ENCODE measurements at places on chromosomes 3 and 15. TPM values are rescaled to one million over a fixed set of nuclear protein-coding genes. Genes with fewer than 3 reads are reported as not detected.

DNA sequence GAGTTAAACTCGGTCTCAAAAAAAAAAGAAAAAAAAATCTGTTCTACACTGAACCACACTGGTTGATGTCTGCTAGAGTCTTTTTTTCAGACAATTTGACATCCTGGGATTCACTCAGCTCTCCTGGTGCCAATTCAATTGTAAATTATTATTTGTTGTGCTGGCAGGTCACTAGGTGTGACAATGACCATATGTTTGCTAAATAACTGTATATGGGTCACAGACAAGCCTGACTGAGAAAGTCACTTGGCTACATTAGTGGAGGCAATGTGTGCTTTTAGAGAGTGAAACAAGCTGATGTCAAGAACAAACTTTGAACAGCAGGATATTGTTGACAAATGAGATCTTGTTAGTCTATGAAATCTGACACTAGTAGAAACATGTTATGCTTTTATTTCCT lies 1379.1 kb downstream of the ZPLD1 start:
- DNase-seq, result no peak
- no peak overlapping the region for H3K4me3 ChIP-seq
- no peaks in the 10 kb centered on the region for H3K4me1 ChIP-seq
- H3K36me3 ChIP-seq, result no peaks in the 10 kb centered on the region
- no peaks in the 10 kb centered on the region for H3K27me3 ChIP-seq
- H3K27ac ChIP-seq, result no peak overlapping the region

DNA sequence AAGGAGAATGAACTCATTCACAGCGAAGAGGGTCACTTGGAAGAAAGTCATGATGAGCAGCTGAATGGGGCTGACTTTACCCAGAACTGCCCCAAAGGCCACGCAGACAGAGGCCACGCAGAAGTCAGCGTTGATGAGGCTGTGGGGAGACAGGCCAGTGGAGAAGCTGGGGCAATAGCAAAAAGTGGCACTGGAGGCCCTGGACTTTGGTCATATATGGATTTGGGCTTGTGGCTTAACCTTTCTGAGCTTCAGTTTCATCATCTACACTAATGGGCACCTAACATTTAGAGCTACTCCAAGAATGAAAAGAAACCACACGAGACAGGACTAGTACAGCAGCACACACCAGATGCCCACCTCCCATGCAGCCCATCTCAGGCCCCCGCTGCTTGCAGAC lies 13.3 kb downstream of the RHCG start:
- no peak overlapping the region for H3K27ac ChIP-seq
- no peak for DNase-seq
- no peaks in the 10 kb centered on the region for H3K36me3 ChIP-seq
- peaks cover 67% of the 10 kb centered on the region for H3K27me3 ChIP-seq
- no peaks in the 10 kb centered on the region for H3K4me1 ChIP-seq

GRCh38 chr3:28125342-28125741 lies 116.1 kb upstream of the CMC1 start:
- no peaks in the 10 kb centered on the region for H3K4me1 ChIP-seq
- no peak overlapping the region for H3K4me3 ChIP-seq
- H3K36me3 ChIP-seq, result no peaks in the 10 kb centered on the region
- no peaks in the 10 kb centered on the region for H3K27me3 ChIP-seq
- no peak for DNase-seq

DNA sequence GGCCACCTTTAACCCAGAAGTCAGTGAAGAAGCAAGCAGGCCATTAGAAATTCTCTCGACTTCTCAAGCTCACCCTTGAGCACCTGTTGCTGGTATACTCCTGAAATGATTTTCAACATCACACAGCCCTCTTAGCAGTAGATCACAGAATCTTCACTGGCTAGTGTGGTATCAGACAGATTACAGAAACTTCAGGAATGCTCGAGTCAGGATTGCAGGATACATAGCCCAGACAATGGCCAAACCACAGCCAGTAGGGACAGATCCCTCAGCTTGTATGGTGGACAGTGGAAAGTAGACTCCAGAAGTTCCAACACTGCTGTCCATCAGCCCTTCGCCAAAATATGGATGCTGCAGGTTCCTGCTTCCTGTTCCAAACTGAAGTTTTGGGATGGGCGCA lies 4.5 kb upstream of the KLHL40 start:
- no peak overlapping the region for H3K4me3 ChIP-seq
- DNase-seq, result no peak
- no peaks in the 10 kb centered on the region for H3K4me1 ChIP-seq
- H3K27ac ChIP-seq, result no peak overlapping the region

DNA sequence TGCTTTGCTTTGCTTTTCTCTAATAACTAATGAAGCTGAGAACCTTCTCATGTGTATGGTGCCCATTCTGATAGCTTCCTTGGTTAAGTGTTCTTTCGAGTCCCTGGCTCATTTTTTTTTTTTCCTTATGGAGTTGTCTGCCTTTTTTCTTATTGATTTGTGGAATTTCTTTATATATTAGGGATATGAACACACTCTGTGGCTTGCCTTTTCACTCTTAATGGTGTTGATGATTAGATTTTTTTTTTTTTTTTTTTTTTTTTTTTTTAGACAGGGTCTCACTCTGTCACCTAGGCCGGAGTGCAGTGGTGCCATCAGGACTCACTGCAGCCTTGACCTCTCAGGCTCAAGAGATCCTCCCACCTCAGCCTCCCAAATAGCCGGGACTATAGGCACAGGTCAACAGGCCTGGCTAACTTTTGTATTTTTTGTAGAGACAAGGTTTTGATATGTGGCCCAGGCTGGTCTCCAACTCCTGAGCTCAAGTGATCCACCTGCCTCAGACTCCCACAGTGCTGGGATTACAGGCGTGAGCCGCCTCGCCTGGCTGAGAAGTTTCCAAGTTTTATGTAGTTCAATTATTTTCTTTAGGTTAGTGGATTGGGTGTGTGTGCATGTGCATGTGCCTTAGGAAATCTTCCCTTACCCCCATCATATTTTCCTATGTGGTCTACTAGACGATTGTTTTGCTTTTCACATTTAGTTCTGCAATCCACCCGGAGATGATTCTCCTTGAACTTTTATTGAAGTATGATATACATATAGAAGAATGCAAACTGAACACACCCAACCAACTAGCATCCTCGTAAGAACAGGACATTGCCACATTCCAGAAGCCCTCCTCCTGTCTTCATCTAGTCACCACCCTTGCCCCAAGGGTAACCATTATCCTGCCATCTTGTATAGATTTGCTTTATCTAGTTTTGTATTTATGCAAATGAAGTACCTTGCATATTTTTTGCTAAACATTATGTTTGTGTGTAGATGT lies 1.7 kb upstream of the SNRPA1 start:
- peaks cover 21% of the 10 kb centered on the region for H3K4me1 ChIP-seq
- H3K27ac ChIP-seq, result no peak overlapping the region
- no peaks in the 10 kb centered on the region for H3K36me3 ChIP-seq

DNA sequence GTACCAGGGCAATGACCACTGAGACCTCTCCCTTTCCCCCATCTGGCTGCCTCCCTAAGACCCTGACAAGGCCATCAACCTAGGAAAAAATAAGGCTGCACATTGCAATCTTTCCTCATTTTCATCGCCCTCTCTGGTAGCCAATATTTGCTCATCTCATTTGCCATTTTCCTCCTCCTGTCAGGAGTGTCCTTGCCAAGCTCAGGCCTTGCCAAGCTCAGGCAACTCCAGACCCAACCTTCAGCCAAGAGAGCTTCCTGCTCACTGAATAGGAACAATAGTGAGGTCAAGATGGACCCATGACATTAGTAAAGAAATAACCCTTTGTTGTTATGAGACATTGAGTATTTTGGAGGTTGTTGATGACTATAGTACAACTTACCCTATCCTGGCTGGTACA lies 380.3 kb downstream of the RSL24D1 start:
- no peaks in the 10 kb centered on the region for H3K36me3 ChIP-seq
- H3K27ac ChIP-seq, result no peak overlapping the region
- H3K4me3 ChIP-seq, result no peak overlapping the region
- no peak for DNase-seq

- no peak overlapping the region for H3K4me3 ChIP-seq
- DNase-seq, result no peak
- H3K27me3 ChIP-seq, result no peaks in the 10 kb centered on the region
- peaks cover 19% of the 10 kb centered on the region for H3K4me1 ChIP-seq
- H3K27ac ChIP-seq, result no peak overlapping the region
These were observed 16.7 kb downstream of the LIMD1 start for GRCh38 chr3:45611209-45611608.

DNA sequence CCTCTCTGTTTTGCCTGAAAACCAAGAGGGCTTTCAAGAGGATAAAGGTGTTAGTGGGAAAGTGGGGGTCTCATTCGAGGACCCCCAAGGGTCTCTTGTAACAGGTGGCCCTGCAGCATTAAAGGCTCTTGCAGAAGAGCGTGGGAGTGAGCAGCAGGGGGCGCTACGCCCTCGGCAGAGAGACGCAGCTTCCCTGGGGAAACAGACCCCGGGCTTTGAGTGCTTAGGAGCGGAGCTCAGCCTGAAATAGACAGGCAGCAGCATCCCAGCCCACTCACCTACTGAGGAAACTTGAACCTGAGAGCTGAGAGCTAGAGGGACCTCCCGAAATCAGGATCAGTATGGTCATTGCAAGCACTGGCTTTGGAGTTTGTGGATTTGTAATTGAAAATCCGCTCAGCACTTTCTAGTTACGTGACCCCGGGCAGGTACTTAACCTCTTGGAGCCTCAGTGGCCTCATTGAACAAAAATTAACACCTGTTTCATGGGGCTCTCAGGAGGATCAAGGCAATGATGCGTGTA lies 25.7 kb downstream of the RPLP1 start:
- H3K27ac ChIP-seq, result no peak overlapping the region
- H3K27me3 ChIP-seq, result peaks cover 25% of the 10 kb centered on the region

DNA sequence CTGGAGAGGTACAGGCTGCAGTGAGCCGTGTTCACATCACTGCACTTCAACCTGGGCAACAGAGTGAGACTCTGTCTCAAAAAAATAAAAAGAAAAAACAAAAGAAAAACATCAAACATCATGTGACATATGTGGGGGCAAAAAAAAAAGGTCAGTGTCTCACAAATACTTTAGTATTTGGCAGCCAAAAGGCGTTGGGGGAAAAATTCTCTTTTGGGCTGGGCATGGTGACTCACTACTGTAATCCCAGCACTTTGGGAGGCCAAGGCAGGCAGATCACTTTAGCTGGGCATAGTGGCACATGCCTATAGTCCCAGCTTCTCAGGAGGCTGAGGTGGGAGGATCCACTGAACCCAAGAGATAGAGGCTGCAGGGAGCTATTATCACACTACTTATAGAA lies 47.6 kb downstream of the TMCC1 start:
- no peak for DNase-seq
- no peaks in the 10 kb centered on the region for H3K4me1 ChIP-seq
- H3K4me3 ChIP-seq, result no peak overlapping the region
- no peak overlapping the region for H3K27ac ChIP-seq
- peaks cover 4% of the 10 kb centered on the region for H3K36me3 ChIP-seq
- no peaks in the 10 kb centered on the region for H3K27me3 ChIP-seq

DNA sequence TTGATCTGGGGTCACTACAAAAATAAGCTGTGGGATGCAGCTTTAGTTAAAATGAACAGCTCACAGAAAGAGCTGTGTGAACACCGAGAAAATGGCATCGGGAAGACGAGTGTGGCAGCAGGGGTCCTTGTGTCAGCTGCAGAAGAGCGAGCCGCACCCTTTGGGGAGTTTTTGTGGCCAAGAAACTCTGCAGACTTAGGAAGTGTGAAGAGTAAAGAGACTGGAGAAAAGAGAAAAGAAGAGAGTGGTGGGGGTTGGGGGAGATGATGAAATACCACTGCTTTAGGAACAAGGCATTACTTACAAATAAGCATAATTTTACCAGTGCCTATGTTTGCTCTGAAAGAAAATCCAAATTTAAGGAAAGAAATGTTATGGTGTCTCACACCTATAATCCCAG lies 147.8 kb downstream of the LRRC28 start:
- no peak overlapping the region for H3K27ac ChIP-seq
- no peak overlapping the region for H3K4me3 ChIP-seq
- H3K27me3 ChIP-seq, result no peaks in the 10 kb centered on the region
- H3K36me3 ChIP-seq, result no peaks in the 10 kb centered on the region
- no peak for DNase-seq

GRCh38 chr3:65322910-65323309 lies 635.1 kb upstream of the ADAMTS9 start:
- DNase-seq, result no peak
- H3K27me3 ChIP-seq, result no peaks in the 10 kb centered on the region
- H3K4me1 ChIP-seq, result no peaks in the 10 kb centered on the region
- no peak overlapping the region for H3K27ac ChIP-seq
- no peaks in the 10 kb centered on the region for H3K36me3 ChIP-seq

GRCh38 chr3:9951962-9952805 lies at the start of gene PRRT3:
PRRT3 (minus strand) TSS chr3:9952408; CDS start chr3:9950115, 2,293 bp downstream.
- H3K36me3 ChIP-seq, result no peaks in the 10 kb centered on the region
- no peak within 1 kb of the TSS for H3K27ac ChIP-seq
- peak within 1 kb of the TSS; percentile 52 for H3K4me3 ChIP-seq
- H3K27me3 ChIP-seq, result peaks cover 4% of the 10 kb centered on the region

- no peak overlapping the region for H3K27ac ChIP-seq
- no peaks in the 10 kb centered on the region for H3K4me1 ChIP-seq
- no peak for DNase-seq
- no peaks in the 10 kb centered on the region for H3K36me3 ChIP-seq
These were observed 282.5 kb upstream of the TTC14 start for GRCh38 chr3:180319461-180319860.

GRCh38 chr3:23668430-23668904 lies 137.3 kb upstream of the UBE2E1 start:
- no peaks in the 10 kb centered on the region for H3K36me3 ChIP-seq
- no peak for DNase-seq
- no peaks in the 10 kb centered on the region for H3K4me1 ChIP-seq

- no peaks in the 10 kb centered on the region for H3K36me3 ChIP-seq
- H3K27me3 ChIP-seq, result no peaks in the 10 kb centered on the region
- H3K4me3 ChIP-seq, result no peak overlapping the region
- no peak overlapping the region for H3K27ac ChIP-seq
- DNase-seq, result no peak
These were observed 262.5 kb downstream of the PLOD2 start for GRCh38 chr3:145898487-145898886.

DNA sequence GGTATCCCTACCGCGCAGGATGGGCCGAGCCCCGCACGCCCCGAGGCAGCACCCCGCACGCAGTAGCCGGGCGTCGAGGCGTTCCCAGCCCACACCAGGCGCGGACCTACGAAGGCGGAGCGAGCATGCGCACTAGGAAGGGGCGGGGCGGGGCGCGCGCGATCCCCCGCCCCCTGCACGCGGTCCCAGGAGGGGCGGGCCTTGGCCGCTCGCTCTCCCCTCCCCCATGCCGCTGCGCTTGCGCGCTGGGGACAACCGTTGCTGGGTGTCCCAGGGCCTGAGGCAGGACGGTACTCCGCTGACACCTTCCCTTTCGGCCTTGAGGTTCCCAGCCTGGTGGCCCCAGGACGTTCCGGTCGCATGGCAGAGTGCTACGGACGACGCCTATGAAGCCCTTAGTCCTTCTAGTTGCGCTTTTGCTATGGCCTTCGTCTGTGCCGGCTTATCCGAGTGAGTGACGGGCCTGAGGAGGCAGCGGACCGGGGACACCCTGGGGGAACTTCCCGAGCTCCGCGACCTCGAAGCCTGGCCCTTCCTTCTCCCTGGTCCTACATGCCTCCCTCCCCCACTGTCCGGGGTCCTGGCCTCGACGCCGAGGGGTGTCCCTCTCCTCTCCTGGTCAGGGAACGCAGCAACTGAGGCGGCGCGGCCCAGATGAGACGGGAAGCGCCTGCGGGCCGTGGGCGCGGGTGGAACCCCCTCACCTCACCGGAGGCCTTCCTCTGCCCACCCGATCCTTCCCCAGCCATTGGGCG lies at the start of gene SPESP1:
SPESP1 (plus strand) TSS at position 258 of the 755 bp plus-strand sequence; CDS start at position 387, 129 bp downstream.
- no peaks in the 10 kb centered on the region for H3K4me1 ChIP-seq
- H3K36me3 ChIP-seq, result no peaks in the 10 kb centered on the region
- H3K27me3 ChIP-seq, result no peaks in the 10 kb centered on the region
- peak; percentile 34 for DNase-seq
- no peak within 1 kb of the TSS for H3K27ac ChIP-seq
- no peak within 1 kb of the TSS for H3K4me3 ChIP-seq

Gene GP5
- total RNA-seq, result 8.4 TPM

Gene GOLGA8J
- total RNA-seq, result not detected

Gene CADM2
- total RNA-seq, result 0.23 TPM

Gene MCF2L2
- 4.8 TPM for total RNA-seq

Gene SV2B
- 0.03 TPM for total RNA-seq

Gene COL6A5
- not detected for total RNA-seq

Gene PATL2
- total RNA-seq, result 69.7 TPM

Data from T-cell (primary cell).